ENCODE measurements at places on chromosomes 13 and 19.

DNA sequence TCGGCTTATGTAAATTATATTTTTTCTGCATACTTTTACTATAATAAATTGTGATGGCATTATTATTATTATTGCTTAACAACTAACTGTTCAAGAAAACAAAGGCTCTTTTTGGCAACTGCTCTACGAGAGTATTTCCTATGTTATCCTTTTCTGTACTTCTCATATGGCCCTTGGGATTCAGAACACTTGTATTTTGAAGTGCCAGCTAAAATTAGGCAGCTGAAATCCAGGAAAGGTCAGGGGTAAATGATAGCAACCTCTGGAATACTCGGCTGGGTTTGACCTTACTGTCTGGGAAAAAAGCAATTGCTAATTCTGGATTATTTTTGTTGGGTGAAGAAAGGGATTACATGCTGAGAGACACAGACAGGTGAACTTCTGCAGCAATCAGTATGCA is 23.9 kb downstream of the EDNRB start:
- no peak for DNase-seq

DNA sequence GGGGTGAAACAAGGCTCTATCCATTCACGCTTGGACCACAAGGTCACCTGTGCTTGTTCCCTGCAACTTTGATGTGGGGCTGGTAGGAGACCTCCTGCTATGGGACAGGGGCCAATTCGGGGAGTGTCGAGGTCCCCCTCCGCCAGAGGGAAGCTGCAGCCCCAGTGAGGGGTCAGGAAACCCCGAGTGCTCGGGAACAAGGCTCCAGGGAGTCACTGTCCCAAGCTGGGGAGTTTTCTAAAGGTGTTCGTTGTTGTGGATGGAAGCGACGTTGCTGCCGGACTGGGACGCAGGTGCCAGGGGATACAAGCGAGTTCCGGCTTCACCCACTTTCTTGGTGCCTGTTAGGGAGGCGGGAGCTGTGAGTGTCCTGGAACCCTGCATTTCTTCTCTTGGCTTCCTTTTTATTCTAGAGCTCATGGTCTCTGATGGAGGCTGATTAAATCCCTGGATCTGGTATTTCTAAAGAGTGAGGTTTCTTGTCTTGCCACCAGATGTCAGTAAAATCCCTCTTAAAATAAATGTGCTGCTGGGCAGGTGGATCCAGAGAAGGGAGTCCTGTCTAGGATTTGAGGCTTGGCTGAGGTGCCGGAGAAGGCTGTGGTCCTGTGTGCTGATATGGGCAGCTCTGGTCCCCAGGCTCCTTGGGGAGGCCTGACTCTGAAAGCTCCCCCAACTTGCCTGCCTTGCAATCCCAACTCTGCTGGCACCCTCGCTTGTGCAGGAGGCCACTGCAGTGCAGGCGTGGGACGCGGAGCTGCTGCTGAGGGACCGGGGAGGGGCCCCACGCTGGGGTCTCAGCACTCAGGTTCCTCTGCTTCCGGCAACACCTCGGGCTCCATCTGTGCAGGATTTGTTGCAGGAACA is 153.9 kb downstream of the TEX29 start:
- no peak for DNase-seq

DNA sequence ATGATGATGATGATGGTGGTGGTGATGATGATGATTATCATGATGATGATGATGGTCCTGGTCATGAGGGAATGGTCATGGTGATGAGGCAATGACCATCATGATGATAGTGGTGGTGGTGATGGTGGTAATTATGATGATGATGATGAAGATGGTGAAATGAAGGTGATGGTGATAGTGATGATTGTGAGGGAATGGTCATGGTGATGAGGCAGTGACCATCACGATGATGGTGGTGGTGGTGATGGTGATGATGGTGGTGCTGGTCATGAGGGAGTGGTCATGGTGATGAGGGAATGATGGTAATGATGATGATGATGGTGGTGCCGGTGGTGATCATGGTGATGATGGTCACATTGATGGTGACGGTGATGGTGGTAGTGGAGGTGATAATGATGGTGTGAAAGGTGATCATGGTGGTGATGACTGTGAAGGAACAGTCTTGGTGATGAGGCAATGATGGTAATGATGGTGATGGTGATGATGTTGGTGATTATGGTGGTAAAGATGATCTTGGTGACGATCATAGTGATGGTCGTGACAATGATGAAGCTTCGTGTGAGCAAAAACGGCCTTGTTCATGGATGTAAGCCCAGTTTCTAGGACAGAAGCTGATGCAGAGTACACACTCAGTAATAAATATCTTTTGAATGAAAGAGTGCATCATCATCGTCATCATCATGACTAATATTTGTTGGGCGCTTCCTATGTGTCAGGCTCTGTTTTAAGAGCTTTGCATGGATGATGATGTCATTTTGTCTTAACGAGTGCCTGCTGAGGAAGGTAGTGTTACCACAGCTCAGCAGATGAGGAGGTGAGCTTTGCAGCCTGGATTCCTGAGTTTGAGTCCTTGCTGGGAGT is 17.3 kb downstream of the SBK2 start:
- no peak for DNase-seq

DNA sequence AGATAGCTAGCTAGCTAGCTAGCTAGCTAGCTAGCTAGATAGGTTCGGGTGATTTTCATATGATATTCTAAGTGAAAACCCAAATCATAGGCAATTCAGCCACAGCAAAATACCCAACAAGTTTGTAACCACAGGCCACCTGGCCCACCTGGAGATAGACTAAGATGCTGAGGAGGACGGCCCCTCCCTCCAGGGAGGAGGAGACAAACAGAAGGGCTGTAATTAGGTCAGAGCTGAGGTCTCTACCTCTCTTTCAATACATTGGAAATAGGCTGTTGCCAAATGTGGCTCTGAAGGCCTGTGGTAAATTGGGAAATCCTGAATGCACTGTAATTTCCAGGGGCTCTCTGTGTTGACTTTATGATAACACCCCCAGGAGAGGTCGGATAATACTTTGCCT is 382.2 kb downstream of the FGF9 start:
- no peak for DNase-seq

DNA sequence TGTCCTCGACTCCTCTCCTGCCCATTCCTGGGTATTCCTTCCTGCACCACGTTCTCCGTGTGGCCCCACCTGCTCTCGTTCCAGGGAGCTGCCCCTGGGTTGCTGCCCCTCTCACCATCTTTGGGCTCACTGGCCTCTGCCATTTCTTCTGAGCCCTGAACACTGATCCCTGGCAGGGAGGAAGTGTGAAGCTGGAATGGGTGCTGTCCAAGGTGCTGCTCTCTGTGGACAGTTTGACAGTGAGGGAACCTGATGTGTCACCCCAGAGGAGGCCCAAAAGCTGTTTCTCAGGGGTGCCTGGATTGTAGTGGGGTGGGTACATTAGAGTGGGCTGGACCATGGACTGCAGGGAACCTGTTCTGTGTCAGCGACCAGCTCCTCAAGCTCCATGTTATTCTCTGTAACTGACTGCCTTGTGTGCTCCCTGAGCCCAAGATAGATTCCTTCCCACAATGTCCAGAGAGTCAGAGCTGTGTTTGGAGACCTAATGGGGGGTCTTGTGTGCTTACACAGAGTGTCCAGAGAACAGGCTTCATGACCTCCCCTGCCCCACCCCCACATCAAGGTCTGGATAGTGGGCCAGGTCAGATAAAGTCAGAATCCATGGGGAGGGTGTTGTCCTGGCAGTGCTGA is 7.2 kb upstream of the CEACAM8 start:
- DNase-seq, result no peak

DNA sequence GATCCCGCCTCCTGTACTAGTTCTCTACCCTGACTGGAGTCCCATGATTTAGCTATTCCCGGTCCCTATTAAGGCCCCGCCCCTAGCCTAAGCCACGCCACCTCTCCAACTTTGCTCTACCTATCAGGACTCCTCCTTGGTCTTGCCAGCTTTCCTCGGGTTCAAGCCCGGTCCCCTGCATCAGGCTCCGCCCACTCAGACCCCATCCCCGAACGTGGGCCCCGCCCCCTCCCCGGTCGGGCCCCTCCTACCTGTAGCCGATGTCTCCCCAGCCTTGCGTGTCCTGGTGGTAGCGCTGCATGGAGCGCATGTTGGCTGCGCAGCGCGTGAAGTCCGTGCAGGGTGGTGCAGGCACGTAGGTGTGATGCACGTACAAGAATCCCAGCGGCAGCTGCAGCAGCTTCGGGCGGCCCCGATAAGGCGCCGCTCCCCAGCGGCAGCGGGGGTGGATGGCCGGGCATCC is 7.3 kb upstream of the RASAL3 start:
- DNase-seq, result no peak

DNA sequence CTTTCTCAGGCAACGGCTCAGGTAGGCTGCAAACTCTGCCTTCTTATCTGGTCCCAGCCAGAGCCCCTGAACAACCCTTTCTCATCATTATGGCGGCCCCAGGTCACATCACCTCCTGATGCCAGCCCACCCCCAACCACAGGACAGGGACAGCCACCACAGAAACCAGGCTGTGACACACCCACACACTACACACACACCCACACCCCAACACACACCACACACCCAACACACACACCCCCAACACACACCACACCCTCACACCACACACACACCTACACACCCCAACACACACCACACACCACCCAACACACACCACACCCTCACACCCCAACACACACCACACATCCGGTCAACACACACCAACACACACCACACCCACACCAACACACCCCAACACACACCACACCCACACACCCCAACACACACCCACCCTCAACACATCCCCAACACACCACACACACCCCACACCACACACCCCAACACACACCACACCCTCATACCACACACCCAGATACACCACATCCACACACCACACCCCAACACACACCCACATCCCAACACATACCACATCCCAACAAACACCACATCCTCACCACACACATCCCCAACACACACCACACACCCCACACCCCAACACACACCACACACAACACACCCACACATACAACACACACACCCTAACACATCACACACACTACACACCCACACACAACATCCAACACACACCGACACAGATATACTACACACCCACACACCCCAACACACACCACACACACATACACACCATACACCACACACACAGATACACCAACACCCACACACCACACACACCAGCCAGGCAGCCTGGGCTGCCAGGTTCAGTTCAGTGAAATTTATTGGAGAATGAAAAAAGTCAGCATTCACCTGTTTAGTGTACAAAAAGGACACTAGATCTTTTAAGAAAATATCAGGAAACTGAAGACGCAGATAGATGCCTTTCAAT is 4.2 kb upstream of the ISYNA1 start:
- no peak for DNase-seq

- no peak for DNase-seq
Measured at GRCh38 chr19:16400911-16401591, 70.7 kb downstream of the EPS15L1 start.

DNA sequence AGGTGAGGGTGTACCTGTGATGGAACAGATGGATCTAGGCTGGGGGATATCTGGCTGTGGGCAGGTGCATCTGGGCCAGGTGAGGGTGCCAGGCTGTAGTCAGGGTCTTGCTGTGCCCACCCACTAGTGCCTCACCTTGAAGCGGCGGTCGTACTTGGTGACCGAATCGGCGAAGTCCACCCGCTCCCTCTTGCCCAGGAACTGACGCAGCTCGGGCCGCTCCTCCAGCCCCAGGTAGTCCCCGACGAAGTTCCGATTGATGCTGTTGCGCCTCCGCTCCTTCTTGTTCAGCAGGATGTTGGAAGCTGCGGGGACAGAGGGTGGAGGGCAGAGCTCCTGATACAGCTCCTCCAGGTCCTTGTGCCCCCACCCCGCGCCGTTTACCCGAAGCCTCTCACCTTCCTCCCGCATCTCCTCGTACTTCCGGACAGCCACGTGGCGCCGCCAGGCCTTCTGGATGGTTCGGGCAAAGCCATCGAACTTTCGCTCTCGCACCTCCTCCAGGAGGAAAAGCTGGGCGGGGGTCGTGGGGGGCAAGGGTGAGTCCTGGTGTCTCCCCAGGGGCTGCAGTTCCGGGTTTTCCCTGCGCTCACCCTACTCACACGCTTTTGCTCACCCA is 16.2 kb upstream of the ZNF414 start:
- DNase-seq, result no peak

DNA sequence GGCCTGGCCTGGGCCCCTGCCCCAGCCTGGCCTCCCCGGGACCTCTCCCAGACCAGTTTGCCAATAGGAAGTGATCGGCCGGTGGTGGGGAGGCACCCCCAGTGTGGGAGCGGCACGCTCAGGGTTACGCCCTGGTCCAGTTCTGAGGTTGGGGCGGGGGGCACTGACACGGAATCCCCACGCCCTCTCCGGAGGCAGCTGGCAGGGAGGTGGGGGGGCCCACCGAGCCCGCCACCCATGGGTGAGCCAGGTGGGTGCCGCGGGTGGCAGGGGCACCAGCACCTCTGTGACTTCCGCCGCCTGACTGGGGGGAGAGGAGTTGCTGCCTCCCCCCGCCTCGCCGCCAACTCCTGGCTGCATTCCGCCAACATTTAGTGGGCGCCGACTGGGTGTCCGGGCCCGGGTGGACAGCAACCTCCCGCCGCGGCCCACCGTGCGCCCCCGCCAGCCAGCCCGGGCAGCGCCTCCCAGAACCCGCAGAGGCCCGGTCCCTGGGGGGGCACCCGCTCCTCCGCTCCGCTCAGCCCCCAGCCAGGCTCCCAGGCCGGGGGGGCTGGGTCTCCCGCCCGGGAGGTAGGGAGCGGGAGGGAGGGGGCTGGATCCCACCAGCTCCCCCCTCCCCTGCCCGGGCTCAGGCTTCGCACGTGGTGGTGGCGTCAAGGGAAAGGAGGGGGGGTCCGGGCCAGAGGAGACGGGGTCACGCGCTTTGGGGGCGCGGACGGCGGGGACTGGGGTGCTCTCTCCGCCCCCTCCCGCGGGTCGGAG is 2.0 kb downstream of the ZBTB7A start:
- DNase-seq, result no peak

DNA sequence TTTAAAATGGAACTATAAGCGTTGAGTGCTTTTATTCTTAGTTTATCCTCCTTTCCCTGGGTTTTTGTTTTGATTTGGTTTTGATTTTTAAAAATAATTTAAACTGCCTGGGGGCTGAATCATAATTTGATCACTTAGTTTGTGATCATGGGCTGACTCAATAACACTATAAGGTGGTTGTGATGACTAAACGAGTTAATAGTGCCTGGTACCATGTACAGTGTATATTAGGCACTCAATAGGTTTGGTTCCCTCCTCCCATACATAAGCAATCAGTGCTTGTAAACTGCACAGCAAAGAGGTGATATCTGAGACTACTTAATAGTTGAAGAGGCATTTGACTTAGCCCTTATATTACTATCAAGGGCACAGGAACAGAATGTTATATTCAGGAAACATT is 200.9 kb upstream of the RFC3 start:
- no peak for DNase-seq

- DNase-seq, result no peak
Measured at GRCh38 chr13:34421347-34421719, 520.7 kb upstream of the NBEA start.

GRCh38 chr19:13748169-13748828 is 16.0 kb upstream of the MRI1 start:
- DNase-seq, result no peak

GRCh38 chr13:49951754-49952535 is 15.8 kb upstream of the SPRYD7 start:
- no peak for DNase-seq
